ENCODE measurements at places on chromosomes 6 and 20.

- DNase-seq: no peak
These were observed 318.5 kb downstream of the QKI start for GRCh38 chr6:163733061-163733460.

DNA sequence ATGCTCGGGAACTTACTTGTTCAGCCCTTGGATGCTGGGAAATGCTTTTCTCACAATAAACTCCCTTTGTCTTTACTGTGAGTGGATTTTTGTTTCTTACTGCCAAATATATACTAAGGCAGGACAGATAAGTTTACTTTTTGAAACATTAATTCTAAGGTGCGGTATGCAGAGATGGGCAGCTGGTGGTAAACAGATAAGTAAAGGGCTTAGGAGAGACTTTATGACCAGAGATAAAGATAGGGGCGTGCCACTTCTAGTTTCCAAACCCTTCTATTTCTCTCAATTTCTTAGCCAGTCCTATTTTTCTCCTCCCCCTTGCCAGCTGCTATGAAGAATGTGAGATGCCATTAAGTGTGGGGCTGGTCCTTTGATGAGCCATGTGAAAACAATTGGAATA, 16.3 kb downstream of the SAMD3 start:
- DNase-seq: no peak

DNA sequence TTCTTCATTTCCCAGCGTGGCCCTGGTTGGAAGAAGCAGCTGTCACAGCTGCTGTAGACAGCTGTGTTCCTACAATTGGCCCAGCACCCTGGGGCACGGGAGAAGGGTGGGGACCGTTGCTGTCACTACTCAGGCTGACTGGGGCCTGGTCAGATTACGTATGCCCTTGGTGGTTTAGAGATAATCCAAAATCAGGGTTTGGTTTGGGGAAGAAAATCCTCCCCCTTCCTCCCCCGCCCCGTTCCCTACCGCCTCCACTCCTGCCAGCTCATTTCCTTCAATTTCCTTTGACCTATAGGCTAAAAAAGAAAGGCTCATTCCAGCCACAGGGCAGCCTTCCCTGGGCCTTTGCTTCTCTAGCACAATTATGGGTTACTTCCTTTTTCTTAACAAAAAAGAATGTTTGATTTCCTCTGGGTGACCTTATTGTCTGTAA, 292.7 kb downstream of the ESR1 start:
- no peak for DNase-seq

- no peak for DNase-seq
These were observed 16.6 kb downstream of the SIM1 start for GRCh38 chr6:100447900-100448748.

- no peak for DNase-seq
These were observed 1.3 kb downstream of the PI16 start for GRCh38 chr6:36955671-36956445.

GRCh38 chr20:36541768-36542488, 609 bp downstream of the MYL9 start:
- peak; percentile 30 for DNase-seq

DNA sequence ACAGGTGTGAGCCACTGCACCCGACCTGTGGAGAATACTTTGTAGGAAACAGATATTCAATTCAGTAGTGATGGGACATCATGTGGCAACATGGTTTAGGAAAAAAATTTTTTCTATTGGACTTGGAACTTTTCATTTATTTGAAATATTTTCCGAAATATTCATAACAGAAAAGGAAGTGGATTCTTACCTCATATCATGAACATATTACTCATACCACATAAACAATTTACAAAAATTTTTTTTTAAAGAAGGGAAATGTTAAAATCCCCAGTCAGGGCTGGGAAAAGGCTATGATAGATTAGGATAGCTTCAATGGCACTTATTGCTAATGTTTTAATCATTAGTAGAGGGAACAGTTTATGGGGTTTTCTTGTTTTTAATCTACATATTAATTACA, 6.8 kb upstream of the ALDH8A1 start:
- DNase-seq: no peak

DNA sequence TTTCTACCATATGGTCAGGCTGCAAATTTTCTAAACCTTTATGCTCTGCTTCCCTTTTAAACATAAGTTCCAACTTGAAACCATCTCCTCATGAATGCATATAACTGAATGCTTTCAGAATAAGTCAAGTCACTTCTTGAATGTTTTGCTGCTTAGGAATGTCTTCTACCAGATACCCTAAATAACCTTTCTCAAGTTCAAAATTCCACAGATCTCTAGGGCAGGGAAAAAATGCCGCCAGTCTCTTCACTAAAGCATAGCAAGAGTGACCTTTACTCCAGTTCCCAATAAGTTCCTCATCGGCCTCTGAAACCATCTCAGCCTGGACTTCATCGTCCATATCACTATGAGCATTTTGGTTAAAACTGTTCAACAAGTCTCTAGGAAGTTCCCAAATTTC, 1011.2 kb upstream of the CITED2 start:
- no peak for DNase-seq

DNA sequence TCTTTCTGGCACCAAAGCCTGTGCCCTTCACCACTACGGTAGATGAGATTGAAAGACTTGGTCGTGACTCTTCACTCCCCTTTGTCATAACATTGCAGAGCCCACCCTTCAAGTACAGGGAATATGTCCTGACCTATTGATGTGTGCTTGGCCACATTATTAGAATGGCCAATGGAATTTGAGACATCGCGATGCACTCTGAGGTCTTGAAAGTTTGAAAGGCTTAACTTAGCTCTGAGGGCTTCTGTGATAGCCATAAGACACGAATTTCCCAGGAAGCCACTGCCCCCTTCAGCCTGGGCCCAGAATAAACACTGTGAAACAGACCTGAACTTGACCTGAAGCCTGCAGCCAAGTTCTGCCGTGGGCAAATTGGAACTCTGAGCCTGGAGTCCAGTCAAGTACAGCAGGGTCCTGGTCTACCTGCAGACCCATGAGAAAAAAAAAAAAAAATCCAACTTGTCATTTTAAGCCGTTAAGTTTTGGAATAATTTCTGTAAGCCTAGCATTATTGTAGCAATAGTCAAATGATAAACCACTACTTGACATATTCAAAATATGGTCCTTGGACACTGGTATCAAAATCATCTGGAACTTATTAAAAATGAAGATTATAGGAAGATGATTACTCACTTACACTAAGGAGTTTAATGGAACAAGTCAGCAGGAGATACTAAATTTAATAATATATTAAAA, 36.9 kb upstream of the TRAF3IP2 start:
- peak; percentile 57 for DNase-seq

DNA sequence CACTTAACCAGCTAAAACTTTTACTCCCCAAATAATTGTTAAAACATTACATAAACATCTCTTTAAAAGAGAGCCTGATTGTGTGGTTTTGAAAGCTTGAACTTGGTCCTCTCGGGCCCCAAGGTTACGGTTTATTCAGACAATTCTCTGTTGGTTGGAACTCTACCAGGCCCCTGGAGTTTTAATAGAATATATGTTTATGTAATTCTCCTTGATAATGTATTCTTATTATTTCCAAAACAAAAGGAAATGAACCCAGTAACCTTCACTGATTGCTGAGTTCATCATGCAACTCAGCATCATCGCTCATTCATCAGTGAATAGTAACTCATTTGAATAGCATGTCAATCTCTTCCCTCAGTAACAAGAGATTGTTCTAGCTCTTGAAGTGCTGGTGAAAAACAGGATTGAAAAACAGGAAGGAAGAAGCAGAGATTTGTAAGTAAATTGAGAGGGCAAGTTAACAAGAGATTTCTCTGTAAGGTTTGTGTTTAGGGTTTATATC, 464.5 kb upstream of the MARCKS start:
- no peak for DNase-seq

DNA sequence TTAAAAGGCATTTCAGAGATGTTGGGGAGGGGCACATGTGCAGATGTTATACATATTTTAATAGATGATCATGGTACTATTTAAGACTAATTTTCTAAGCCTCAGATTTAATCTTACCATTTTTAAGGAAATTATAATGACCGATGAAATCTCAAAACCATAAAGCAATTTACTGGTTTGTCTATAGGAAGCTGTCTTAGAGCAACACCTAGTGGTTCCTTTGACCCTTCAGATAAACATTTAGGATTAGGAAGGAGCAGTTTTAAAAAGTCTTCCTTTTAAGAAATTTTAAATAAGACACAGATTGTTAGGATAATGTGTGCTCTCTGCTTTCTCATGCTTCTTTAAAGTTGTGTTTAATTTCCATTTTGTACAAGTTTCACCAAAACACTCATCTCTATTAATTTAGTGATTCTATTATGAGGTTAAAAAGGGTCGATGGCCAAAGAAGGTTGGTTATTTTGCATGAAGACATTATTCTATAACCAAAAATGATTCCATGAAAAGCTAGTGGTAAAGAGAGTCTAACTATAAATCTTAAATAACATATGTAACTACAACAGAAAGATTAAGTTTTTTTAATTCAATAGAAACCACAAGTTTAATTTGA, 376.4 kb downstream of the HACE1 start:
- no peak for DNase-seq

GRCh38 chr6:122766256-122766655, 13.3 kb upstream of the FABP7 start:
- no peak for DNase-seq

DNA sequence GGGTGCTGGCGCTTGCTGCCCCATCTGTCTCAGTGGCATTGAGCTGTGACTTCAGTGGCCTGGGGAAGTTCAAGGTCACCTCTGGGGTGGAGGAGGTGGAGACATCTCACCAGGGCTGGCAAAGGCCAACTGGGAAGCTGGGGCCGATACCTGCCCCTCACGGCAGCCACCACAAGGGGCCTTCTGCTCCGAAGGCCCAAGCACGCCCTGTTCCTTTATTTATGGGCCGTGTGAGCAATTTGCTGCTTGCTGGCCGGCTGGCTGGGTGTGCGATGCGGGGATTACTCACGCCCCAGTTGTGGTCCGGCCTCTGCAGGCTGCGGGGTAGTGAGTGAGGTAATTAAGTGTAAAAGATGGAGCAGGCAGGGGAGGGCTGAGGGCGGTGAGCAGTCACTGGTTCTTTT, 13.2 kb upstream of the SCRT2 start:
- no peak for DNase-seq

DNA sequence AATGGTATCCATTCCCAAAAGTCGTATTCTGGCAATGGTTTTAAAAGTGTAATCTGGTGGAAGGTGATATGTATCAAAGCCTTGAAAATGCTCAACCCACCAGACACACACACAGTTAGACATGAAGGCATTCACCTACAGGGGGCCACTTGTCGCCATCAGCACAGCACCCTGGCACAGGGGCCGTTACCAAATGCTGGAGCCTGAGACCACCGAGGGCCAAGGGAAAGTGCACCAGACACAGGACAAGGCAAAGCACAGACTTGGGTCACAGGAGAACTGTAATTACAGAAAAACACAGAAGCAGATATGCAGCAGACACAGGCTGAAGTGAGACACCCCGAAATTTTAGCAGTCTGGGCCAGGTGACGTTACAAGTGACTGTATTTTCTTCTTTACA, 9.3 kb downstream of the TAF4 start:
- no peak for DNase-seq

DNA sequence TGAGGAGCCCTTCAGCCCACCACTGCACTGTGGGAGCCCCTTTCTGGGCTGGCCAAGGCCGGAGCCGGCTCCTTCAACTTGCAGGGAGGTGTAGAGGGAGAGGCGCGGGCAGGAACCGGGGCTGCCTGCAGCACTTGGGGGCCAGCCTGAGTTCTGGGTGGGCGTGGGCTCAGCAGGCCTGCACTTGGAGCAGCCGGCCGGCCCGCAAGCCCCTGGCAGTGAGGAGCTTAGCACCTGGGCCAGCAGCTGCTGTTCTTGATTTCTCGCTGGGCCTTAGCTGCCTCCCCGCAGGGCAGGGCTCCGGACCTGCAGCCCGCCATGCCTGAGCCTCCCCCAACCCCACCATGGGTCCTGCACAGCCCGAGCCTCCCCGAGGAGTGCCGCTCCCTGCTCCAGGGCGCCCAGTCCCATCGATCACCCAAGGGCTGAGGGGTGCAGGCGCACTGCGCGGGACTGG, 101.7 kb upstream of the ADGRB3 start:
- DNase-seq: no peak

DNA sequence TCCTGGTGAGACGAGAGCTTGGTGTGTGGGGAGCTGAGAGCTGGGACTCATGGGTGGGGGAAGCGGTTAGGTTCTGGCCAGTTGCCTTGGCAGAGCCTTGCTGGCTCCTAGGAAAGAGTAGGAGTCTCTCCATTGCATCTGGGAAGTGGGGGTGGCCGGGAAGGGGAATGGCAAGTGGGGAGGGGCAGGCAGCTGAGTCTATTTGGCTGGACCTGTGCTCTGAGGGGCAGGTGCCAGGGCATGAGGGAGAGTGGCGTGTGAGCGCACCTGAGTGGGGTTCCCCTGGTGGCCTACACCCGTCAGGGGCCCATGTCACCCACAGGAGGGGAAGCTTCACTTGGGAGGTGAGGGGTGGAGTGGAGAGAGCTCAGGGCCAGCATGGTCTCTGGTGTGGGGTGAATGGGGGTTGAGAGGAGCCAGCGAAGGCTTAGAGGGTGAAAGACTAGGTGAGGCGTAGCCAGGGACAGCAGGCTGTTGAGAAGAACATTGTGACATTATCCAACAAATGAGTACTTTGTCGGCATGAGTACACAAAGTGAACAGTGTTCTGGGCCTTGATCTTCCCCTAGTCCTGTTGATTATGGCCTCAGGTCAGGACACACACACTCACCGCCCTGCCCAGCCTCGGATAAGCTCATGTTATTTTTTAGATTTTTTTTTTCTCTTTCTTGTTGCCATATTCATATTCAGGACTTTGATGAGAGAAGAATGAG, 59.8 kb downstream of the FAM120B start:
- no peak for DNase-seq

GRCh38 chr6:105869835-105870440, 216.2 kb upstream of the PRDM1 start:
- no peak for DNase-seq

DNA sequence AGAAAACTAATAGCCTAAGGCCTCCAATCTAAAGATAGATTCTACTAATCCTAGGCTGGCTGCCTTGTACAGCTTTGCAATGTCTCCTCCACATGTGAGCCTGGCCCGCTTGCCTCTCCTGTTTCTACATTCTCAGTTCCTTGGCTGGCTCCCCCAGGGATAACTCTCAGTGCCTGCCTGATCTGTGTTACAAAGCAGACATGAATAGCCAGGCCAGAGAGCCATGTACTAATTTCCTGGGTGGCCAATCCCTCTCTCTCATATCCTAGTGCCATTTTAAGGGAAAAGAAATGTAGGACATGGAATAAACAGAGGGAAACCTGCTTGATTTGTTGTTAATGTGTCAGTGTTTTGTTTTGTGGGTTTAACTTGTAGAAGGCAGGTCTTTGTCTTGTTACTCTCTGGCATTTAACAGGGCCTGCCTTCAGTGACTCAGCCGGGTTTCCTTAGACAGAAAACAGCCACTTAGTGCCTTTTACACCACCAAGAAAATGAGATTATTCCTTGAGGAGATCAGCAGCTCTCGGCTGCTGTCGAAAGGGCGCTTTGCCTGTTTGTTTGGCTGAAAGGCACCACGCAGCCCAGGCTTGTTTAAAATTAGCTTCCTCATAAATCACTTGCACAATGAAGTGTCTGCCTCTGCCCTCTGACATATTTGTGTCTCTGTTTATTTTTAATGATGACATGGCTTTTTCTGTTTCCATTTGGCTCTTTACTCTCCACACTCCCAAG, 702.7 kb downstream of the MAFB start:
- DNase-seq: no peak
